Foreskin keratinocyte (primary cell): ENCODE measurements at places on chromosomes 12 and 14. TPM values are rescaled to one million over a fixed set of nuclear protein-coding genes. Genes with fewer than 3 reads are reported as not detected.

The LRRK2 gene
- total RNA-seq, result 0.32 and 0.58 TPM in 2 replicates

GRCh38 chr12:27733052-27733656 lies 22.5 kb downstream of the MRPS35 start:
- no peak for DNase-seq

DNA sequence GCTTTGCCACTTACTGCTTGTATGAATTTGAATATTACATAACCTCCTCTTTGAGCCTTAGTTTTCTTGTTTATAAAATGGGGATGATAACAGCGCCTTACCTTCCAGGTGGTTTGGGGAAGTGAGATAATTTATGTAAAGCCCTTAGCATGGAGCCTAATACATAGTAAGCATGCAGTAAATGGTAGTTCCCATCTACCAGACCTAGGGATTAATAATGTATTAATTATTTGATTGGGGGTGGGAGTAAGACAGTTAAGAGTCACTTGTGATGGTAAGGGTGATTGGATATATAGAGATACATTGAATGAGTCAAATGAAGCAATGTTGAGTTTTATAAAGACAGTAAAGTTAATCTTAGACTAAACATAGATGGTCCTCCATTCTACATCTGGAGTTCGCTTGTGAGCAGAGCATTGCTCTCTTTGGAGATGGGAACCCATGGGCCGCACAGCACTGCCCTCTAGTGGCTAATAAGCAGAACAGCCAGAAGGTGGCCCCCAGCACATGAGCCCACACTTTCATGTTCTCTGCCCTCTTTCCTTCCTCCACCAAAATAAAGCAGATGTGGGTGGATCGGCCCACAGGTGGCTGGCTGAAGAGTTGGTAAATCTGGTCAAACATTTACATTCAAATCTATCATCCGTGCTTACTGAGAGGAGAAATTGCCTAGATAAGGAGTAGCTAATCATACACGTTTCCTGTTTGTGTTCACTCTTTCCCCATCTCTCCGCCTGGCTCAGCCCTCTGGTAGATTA lies 26.5 kb upstream of the TAMALIN start:
- peak; percentile 38 for DNase-seq

DNA sequence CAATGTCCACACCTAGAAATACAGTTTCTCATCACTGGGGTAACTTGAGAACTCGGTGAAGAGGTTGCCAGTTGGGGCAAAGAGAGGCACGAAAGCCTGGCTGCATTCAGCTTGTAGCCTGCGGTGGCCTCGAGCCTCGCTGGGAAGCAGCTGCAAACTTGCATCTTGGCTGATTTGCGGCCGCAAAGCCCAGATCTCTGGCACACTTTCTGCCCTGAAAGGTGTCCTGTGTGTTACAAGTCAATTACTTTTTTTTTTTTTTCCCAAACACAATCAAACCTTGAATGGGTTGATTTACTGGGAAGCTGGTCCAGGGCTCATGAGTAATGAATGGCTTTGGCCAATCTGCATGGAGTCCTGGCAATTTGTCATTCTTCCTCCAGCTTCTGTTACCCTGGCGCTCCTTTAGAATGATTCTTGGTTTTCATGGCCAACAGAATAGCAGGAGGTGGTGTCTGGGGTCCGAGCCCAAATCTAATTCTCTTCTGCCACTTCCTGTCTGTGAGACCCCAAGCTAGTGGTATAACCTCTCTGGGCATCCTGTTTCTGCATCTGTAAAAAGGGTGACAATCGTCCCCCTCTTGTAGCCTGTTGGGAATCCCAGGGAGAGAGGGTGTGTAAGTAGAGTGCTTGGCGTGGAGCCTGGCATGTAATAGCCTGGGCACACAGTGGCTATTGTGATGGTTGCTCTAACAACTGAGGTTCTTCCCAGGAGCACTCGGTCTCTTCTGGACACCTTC lies 6.7 kb downstream of the BCL7A start:
- DNase-seq, result peak; percentile 54

The RNASE11 gene
- not detected in 2 replicates for total RNA-seq

GRCh38 chr12:110853836-110854235 lies 7.0 kb downstream of the CCDC63 start:
- no peak for DNase-seq

DNA sequence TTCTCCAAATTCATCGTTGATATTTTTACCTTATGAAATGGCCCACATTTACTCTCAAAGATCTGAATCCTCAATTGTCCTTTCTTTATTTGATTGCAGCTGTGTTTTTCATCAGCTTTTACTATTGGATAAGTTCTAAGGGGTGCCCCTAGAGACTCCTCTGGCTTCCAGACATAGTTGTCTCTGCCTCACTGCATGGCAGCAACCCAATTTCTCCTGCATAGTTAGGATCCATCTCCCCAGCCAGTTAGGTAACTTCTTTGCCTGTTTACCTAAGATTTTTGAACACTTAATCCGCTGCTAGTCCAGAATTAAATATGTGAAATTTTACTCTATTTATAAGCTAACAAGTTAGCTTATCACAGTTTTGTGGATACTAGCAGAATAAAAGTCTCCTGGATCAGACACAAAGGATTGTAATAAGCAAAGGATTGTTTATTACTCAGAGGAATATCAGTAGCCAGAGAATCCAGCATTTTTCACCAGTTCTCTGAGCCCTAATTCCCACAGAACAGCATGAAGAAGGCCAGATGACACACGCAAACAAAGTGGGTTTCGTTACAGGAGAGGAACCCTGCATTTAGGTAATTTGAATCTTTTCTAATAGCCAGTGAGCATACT lies 101.1 kb downstream of the BBS10 start:
- no peak for DNase-seq

- DNase-seq, result no peak
Measured at GRCh38 chr14:61409782-61410181, 88.4 kb downstream of the PRKCH start.

GRCh38 chr12:100610666-100611430 lies 37.4 kb downstream of the GAS2L3 start:
- peak; percentile 25 for DNase-seq

The STON2 gene
- total RNA-seq, result 119 and 228 TPM in 2 replicates

- no peak for DNase-seq
Measured at GRCh38 chr12:2431810-2432209, 363.0 kb upstream of the FKBP4 start.

The HAL gene
- total RNA-seq, result 0.42 and 0.48 TPM in 2 replicates

The CLEC1B gene
- not detected in 2 replicates for total RNA-seq

DNA sequence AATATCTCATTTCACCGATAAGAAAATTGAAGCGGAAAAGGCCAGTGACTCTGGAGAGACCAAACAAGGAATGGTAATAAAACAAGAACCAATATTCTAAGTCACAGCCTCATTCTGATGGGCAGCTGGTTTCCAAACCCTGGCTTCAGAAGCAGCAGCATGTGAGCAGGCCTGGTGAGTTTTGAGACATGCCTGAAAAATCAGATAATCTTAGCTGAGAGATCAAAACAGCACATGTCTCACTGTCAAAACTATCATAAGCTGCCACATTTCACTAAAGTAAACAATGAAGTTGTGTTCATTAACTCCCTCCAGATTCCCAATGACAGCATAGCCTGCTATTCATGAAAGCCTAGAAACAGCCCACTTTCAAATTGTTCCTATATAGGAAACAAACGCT lies 36.5 kb downstream of the CIT start:
- DNase-seq, result no peak

DNA sequence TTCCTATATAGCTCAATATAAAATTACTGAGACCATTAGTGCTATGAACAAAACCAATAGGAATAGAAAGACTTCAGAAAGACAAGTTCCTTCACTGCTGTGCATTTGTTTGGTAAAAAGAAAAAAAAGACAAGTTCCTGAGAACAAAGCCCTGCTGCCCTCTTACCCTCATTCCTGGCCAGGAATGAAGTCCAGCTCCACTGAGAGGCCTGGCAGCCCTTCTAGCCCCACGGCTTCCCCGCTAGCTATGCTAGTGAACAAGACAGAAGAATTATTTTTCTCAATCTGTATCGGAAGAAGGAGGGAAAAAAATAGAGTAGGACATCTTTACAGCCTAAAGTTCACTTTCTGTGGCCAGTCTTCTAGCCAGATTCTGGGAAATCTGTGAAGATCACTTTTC lies 1.6 kb downstream of the MFAP5 start:
- no peak for DNase-seq

GRCh38 chr12:85277900-85278597 lies 2.0 kb upstream of the ALX1 start:
- no peak for DNase-seq

The ASPG gene
- total RNA-seq, result 0.11 and 0.14 TPM in 2 replicates

GRCh38 chr12:62802984-62803383 lies 132.0 kb downstream of the PPM1H start:
- DNase-seq, result no peak

DNA sequence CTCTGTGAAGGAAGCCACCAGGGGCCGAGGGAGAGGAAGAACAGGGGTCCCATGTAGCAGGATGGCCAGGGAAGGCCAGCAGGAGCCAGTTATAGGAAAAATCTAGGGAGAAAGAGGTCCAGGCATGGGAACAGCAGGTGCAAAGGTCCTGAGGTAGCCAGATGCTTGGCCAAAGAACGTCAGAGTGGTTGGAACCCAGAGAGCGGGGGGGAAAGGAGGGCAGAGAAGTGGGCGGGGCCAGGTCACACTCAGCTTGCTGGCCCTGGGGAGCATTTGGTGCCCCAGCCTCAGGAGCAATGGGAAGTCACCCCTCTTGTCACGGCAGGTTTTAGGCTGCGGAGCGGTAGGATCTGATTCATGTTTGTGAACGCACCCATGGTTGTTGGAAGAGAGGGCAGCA lies 180.5 kb downstream of the PHETA1 start:
- DNase-seq, result no peak

DNA sequence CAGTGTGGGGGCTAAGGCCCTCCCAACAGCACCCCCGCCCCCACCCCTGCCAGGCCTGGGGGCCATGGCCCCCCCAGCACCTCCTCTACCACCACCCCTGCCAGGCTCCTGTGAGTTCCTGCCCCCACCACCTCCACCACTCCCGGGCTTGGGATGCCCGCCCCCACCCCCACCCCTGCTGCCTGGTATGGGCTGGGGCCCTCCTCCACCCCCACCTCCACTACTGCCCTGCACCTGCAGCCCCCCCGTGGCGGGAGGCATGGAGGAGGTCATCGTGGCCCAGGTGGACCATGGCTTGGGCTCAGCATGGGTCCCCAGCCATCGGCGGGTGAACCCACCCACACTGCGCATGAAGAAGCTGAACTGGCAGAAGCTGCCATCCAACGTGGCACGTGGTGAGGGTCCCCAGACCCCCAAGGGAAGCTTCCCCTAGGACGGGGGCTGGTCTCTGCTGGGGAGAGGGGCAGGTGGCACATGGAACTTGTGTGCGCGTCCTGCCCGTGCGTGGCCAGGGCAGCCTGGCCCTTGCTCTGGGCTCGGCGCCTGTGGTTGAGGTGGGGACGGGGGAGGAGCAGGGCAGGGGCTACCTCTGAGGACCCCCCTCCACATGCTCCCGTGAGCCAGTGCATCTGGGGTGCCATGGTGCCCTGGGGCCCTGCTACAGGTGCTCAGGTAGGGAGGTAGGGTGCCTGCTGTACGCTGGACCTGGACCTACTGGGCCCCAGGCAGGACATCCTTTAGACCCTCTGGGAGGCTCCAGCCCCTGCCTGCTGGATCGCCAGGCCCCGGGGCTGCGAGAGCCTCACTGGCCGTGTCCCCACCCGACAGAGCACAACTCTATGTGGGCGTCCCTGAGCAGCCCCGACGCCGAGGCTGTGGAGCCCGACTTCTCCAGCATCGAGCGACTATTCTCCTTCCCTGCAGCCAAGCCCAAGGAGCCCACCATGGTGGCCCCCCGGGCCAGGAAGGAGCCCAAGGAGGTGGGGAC lies 16.1 kb upstream of the ADSS1 start:
- DNase-seq, result no peak

The KLHDC1 gene
- total RNA-seq, result 0.49 and 0.71 TPM in 2 replicates

The SIX6 gene
- not detected in 2 replicates for total RNA-seq

DNA sequence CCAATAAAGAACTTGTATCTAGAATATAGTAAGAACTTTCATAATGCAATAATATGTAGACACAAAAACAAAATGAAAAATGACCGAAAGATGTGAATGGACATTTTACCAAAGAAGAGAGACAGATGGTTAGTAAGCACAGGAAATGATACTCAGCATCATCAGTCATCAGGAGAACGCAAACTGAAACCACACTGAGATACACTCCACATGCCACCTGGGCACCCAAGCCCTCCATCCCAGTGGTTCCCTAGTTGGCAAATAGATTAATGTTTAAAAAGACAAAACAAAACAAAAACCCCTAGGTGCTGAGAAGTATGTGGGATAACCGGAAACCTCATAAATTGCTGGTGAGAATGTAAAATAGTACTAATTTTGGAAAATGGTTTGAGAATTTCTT lies 26.8 kb upstream of the VPS33A start:
- no peak for DNase-seq

The CHST11 gene
- total RNA-seq, result 17.2 and 22.9 TPM in 2 replicates

The SALL2 gene
- total RNA-seq, result 2.1 and 2.6 TPM in 2 replicates

The CSRP2 gene
- total RNA-seq, result 21.6 and 38.5 TPM in 2 replicates

The KRT74 gene
- total RNA-seq, result not detected in 2 replicates

DNA sequence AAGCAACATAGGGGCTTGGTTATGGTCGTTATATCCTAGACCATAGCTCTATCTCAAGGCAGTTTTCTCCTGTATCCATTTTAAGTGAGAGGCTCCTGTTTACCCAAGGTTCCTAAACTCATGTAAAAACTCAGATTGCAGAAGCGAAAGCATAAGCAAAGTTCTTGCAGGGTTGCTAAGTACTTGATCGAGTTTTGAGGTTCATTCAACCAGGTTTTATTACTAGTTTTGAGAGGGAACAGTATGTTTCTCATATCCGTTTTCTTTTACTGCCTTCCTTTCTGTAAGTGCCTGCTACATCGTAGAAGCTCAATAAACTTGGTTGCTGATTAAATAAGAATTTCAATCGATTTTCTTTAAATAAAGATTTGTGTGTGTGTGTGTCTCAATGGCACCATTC lies 5.1 kb downstream of the AKAP3 start:
- no peak for DNase-seq

DNA sequence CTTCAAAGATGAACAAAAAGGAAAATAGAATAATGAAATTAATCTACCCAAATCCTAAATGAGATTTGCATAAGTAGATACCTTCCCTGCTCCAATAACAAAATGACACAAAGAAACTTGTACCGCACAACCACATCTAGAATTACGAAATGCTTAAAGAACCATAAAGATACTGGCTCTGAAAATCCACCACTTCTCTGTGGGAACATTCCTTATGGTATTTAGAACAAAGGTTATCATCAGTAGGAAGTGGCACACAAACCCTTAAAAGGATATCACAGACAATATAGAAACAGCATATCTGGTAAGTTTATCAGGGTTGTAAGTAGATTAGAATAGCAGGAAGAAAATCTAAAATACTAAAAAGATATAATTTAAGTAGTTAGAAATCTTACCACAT lies 11.6 kb downstream of the IAPP start:
- DNase-seq, result no peak

- no peak for DNase-seq
Measured at GRCh38 chr12:25424211-25424731, 128.8 kb downstream of the LMNTD1 start.

DNA sequence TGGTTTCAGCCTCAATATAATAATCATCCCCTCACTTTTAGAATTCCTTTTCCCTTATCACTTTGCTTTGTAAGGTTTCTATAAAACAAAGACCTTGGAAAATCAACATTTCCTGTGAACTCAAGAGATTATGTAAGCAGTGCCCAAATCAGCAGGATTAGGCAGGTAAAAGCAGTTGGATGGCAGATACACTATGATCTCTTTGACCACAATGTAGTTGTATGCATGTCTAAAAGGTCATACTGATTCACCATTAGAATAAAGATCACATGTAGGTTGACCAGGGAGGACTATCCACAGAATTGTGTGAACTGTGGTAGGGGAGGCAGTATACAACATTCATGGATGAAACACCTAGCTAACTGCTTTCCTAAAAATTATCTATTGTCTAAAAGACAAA lies 57.5 kb downstream of the DENND5B start:
- no peak for DNase-seq
